Activated T-cell treated with anti-CD3 and anti-CD28 coated beads, Interleukin-2, amount 50 U/mL, for 4 hours (primary cell): ENCODE measurements at places on chromosomes 5 and 9. TPM values are rescaled to one million over a fixed set of nuclear protein-coding genes. Genes with fewer than 3 reads are reported as not detected.

DNA sequence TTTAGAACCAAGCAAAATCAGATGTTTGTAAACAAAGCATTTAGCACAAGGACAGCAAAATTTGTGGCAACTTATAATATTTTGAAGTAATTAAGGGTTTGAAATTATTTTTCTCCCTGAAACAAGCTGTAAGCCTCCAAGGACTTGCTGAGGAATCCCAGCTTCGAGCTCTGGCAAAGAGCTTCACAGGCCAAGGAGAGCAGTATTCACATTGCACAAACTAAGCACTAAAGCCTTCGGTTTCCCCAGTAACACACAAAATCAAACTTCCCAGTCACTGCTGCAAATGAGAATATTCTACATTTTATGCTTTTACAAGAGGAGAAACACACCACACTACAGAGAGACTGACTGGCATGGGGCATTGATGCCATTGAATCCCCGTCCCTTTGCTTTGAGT lies 101.9 kb downstream of the WDR41 start:
- no peak for DNase-seq

DNA sequence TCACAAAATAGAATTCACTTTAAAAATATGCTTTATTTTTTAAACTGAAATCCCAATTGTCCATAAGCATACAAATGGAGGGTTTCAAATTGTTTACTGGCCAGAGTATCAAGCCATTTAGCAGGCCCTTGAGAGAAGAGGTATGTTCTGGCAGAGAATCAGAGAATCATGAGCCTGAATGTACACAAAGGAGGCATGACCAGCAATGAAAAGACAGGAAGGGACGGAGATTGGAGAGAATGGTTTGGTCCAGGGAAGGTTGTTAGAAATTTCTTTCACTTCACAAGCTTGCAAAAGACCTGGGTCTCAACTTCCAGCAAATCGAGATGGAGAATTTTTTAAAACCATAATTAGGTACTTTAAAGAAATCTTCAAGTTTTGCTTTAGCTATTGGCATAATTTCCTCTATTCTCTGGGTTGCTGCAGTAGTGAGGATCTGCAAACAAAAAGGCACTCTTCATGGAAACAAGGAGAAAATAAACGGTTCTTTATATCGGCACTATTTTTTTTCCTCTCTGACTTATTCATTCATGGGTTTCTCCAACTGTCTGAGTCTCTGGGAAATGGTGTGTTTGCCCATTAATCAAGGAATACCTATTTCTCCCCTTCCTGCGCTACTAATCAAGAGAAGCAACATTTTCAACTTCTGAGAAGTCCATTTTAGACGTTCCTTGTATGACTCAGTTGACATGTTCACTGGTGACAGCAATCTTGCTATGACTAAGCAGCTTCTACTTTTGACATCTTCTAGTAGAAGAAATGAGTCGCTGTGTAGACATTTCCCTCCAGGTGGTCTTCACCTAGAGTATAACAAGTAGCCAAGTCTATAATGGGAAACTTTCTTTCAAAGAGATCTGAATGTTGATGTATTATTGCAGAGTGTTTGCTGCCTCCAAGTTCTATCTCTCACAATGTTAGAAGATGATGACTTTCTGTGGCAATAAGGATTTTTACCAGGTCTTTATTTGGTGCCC lies 23.1 kb upstream of the ERCC6L2 start:
- no peak for DNase-seq

GRCh38 chr5:150409638-150410523 lies 2.8 kb downstream of the CD74 start:
- peak; percentile 25 for DNase-seq

The PKN3 gene
- total RNA-seq: 10.1 TPM

The CER1 gene
- not detected for total RNA-seq
